ENCODE measurements at places on chromosomes 1 and 21.

DNA sequence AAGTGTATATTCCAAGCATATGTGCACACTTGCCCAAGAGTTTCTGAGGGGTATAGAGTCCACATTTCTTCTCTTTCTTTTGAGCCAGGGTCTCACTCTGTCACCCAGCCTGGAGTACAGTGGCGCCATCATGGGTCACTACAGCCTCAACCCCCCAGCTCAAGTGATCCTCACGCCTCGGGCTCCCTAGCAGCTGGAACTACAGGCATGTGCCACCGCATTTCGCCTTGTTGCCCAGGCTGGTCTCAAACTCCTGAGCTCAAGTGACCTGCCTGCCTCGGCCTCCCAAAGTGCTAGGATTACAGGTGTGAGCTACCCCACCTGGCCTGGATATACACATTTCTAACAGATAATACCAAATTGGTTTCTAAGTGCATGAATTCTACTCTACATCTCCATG lies 17.1 kb upstream of the SRP9 start:
- DNase-seq = no peak

- DNase-seq = no peak
Observed at GRCh38 chr1:60171801-60172200, 98.2 kb upstream of the C1orf87 start.

GRCh38 chr21:31265366-31266013 lies 78.6 kb downstream of the TIAM1 start:
- no peak for DNase-seq

DNA sequence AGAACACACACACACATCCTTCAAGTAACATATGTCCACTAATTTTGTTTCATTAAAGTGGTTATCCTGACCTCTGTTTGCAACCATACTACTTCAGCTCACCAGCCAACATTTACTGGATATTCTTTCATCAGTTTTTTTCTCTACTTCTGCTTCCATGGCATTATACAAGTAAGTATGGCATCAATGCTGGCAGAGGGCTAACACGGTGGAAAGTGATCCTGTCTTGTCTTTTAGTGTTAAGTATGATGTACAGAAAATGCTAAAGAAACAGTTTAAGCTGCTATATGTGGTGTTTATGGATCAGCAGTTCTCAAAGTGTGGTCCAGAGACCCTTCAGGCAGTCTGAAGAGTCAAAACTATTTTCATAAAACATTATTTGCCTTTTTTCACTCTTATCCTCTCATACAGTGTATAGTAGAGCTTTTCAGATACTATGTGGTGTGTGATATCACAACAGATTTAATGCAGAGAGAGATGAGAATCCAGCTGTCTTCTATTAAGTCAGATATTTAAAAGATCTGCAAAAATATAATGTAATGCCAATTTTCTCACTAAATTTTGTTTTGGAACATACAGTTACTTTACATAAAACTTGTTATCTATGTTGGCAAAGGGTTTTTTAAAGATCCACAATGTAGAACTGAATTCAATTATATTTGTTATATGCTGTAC lies 46.6 kb downstream of the FOXJ3 start:
- DNase-seq = no peak

GRCh38 chr1:82567348-82567747 lies 766.6 kb downstream of the ADGRL2 start:
- DNase-seq = no peak

GRCh38 chr1:114833421-114833820 lies 21.2 kb upstream of the SYCP1 start:
- no peak for DNase-seq

DNA sequence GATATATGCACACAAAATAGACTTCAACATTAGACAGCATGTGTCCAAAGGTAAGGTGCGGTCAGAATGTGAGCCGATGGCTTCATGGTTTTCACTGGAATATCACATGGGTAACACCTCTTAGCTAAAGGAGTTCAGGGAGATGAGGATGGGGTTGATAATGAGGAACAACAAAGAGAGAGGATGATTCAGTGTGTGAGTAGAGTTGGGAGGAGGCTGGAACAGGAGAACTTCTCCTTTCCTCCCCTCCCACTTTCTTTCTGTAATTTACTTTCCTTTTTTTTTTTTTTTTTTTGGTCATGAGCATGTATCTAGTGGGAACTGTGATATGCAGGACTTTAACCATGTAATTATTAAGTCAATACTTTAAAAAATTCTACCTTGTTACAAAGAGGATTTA lies 99.4 kb downstream of the FASLG start:
- no peak for DNase-seq
